ENCODE measurements at places on chromosomes 11 and 22. TPM values are rescaled to one million over a fixed set of nuclear protein-coding genes. Genes with fewer than 3 reads are reported as not detected.

Gene TMEM126B
- total RNA-seq, result 76.4 TPM

Gene CD3G
- total RNA-seq, result not detected

DNA sequence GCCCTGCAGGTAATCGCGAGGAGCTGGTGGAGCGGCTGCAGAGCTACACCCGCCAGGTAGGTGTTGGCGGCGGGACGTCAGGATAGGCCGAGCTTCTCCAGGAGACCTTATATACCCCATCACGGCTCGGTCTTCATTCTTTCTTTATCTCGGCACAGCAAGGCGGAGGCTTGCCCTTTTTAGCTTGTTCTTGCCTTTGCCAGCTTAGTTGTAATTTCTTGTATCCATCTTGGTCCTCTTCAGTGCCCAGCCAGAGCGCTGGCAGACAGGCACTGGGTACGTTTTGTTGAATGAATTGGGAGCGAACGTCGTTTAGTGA is 459 bp downstream of the SF3B2 start:
- no peak for DNase-seq

- DNase-seq, result no peak
Measured at GRCh38 chr22:46592390-46592872, 27.8 kb upstream of the GRAMD4 start.

GRCh38 chr11:44988981-44989635 is 38.4 kb upstream of the TP53I11 start:
- DNase-seq, result no peak

DNA sequence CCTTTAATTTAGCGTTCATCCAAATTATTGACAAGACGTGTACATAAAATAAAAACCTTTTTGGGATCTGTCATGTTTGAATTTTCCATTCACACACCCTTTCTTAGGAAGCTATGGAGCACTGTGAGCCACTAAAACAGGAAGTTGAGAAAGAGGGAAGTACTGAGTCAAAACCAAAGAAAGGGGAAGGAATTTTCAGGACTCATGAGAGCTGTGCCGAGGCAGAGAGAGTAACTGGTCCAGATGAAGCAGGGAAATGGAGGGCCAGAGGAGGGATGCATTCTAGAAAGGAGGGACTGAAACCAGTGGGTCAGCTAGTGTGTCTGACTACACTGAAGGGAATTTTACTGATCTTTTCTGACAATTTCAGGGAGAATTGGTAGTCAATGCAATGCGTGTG is 24.9 kb downstream of the APLP2 start:
- DNase-seq, result no peak

- no peak for DNase-seq
Measured at GRCh38 chr11:70755410-70756158, 357.3 kb downstream of the CTTN start.

Gene BTG4
- not detected for total RNA-seq

GRCh38 chr22:34902335-34902734 is 163.6 kb upstream of the ISX start:
- no peak for DNase-seq

Gene PARVA
- 51.6 TPM for total RNA-seq
